ENCODE measurements at places on chromosomes 2 and 18.
A peak's percentile ranks its signal among the peaks of the same experiment; 100 is the strongest.

- DNase-seq = no peak
Measured at GRCh38 chr18:48249854-48250253, 159.3 kb downstream of the ZBTB7C start.

GRCh38 chr2:55309446-55309845 lies 40.4 kb upstream of the MTIF2 start:
- no peak for DNase-seq

DNA sequence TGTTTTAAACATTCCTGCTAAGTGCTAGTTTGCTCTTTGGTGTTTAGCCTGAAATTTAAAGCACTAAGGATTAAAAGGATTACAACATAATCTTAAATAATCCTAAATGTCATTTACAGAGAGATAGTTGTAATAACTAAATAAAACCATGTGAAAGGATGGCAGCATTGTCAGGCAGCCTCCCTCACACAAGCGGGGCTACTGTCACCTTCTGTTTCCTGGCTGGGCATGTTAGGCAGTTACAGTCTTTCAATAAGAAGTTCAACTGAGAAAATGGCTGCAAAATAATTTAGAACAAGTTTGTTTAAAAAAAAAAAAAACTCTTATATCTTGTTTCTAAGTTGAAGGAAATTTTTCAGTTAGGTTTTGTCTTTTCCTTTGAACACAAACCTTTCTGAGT lies 124.9 kb downstream of the ARHGAP15 start:
- DNase-seq = no peak

GRCh38 chr2:100756704-100757103 lies 63.2 kb upstream of the NPAS2 start:
- DNase-seq = no peak

DNA sequence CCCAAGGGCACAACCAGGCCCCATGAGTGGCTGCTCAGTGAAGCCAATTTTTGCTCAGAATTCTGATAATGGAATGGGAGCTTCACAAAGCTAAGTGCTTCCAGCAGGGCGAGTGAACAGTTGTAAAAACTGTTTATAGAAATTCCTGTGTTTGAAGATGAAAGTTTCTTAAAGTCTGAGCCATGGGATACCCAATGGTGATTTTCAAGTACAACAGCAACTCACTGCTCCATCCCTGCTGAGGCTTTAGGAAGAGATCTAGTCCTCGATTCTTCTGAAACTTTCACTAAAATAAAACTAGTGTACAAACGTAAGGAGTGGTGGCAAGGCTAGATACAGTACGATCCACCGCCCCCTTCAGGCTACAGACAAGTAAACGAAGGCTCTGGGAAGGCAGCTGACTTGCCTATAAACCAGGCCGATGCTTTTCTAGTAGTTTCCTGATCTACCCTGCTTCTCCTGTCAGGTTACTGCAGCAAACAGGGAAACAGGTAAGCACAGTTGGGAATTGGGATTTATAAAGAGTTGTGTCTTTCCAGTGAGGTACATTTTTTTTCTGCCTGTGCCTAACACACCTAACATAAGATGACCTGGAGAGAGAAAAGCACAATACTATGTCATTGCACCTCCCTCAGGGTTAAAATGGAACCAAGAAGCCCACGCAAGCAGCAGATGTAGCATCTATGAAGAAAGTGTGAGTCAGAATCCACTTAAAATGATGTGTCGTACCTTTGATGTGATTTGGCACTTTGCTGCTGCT lies 108.7 kb downstream of the UXS1 start:
- peak; percentile 59 for DNase-seq

- DNase-seq = no peak
Measured at GRCh38 chr18:67151366-67151765, 365.2 kb downstream of the DSEL start.

- peak; percentile 70 for DNase-seq
Measured at GRCh38 chr2:9422321-9423099, 818 bp downstream of the ITGB1BP1 start.

DNA sequence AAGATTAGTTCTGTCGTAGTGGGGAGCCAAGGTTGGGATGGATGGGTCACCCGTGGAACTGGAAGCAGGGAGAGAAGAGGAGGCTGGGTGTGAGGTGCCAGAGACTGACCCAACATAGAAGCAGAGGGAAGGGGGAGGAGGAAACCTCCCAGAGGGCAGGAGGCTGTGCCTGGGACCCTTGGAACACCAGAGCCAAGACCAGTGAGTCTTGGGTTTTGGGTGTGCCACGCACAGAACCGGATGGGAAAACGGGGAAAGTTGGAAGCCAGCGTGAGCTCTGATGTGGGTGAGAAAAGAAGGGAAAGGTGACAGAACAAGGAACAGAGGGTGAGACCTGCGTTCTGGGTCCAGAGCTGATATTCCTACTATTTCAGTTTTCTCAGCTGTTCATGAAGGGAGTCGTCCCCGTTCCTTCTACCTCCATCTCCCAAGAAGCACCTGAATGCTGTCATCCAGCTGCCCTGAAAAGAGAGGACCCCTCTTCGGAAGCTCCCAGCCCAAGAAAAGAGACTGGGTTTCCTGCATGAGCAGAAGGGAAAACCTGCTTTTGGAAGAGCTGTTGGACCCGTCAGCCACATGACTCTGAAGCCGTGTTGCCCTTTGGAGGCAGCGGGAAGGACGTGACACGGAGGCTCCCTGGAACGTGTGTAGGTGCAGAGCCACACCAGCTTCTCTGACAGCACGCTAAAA lies 250.1 kb downstream of the NDUFA10 start:
- DNase-seq = no peak

DNA sequence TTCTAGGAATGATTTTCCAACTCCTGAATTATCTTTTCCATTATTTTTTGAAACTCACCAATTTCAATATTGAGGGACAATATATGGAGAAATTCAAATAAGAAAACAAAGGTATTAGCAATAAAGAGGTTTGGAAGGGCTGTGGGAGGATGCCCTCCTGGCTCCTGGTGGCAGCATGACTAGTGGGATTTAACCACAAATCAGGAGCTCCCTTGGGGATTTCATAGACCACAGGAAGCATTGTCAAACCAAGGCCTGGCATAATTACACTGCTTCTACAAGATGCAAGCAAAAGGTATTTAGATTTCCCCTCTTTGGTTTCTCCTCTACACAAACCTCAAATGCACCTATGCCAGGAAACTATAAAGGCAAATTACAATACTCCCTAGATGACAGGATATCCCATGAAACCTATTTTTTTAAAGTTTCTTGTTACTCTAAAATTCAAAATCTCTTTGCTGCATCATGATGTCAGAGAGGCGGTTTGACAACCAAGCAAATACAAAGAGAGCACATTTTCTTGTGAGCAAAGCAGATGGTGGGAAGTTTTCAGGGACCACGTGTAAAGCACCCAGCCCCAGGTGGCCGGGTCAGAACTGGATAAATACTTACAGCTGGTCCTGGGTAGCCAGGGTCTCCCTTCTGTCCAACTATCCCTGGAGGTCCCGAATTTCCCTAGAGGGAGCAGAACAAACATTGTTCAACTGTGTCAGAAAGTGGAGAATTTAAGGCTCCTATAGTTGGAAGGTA lies 67.9 kb downstream of the COL6A3 start:
- DNase-seq = no peak

DNA sequence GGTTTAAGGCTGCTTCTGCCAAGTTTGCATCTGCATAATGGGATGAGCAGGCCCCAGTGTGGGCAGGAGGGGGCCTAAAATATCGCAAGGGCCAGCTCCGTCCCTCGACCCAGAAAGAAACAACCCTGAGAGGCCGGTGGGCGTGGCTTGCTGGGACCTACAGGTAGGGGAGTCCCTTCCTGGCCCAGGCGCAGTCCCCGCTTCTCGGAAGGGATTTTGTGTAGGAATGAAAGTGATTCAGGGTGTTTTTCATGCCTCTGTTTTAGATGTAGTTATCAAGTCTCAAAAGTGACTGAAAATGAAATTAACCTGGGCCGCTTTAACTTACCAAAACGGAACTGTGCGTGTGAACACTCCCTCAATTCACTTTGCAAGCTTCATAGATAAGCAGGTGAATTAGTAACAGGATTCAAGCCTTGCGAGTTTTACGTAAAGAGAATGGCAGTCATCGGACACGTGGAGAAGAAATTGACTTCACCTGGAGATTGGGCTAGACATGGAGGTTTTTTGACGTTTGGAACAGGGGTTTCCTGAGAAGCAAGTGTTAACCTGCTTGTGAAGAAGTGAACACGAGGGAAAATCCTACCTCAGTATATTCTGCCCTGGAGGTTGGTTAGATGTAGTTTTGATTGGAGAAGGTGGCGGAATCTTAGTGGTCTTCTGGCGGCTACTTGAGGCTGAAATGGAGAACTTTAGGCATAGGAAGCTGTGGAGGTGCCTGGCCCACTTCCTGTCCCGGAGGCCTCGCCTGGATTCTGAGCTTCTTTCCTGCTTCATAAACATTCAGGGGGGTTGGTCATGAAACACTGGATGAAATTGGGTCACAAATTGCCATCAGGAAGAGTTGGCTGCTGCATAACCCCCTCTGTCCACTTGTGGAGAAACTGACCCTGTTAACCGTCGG lies 1.7 kb downstream of the NCK2 start:
- peak; percentile 90 for DNase-seq

DNA sequence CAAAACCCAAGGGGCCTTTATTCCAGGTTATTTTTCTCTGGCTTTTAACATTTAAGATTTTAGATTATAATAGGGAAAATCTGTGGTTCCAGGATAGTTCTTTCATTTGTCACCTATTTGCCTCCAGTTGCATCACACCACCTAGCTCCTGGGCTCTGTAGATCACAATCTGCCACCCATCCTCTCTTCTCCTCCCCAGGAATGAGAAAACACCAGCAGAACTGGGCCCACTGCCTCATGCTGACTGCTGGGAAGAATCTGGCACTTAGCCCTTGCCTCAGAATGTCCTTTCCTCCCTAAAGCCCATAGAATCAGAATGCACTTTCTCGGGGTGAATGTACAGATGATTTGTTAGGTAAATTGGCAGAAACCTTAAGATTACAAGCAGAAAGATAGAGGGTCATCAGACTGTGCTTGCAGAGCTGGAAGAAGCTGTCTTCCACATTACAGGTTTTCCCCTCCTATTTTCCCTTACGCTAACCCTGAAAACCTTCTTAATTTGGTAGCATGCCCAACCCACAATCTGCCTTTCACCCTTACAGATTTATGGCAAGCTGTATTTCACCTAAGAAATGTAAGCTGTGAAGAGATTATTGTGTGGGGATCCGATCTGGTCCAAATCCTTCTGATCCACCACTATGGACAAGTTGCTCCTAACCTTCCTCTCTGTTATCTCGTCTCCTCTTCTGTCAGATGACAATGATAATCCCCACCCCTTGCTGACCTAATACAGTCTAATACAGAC lies 72.6 kb downstream of the LRRC30 start:
- no peak for DNase-seq

DNA sequence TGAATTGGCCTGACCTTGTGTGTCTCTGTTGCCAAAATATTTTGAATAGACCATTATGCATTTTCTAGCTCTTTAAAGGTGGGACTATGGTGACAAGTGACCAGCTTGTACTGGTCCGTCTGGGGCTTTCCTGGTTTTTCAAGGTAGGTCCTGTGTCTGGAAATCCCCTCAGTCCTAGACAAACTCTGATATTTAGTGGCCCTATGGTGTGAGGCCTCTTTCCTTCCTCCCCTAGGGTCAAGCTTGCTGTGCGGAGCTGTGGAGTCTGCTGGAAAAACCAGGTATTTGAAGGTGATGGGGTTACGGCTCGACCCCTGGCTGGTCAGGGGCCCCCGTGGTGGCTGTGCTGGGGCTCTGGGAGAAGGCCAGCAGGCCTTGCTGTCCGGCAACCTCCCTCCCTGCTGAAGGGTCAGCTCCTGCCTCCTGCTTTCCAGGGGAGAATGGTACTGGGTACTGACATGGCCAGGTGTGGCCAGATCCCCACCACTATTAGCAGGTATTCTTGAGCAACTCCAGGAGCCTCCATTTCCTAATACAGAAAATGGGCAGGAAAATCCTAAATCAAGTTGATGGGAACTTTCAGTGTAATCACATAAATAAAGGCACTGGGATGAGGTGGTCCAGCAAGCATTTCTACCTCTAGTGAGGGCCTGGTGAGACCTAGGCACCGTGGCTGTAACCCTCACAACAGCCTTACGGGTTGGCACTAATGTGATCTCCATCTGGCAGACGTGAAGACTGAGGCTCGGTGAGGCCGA lies 86.2 kb upstream of the HS6ST1 start:
- DNase-seq = no peak

- DNase-seq = no peak
Measured at GRCh38 chr18:4284528-4284927, 170.6 kb downstream of the DLGAP1 start.

DNA sequence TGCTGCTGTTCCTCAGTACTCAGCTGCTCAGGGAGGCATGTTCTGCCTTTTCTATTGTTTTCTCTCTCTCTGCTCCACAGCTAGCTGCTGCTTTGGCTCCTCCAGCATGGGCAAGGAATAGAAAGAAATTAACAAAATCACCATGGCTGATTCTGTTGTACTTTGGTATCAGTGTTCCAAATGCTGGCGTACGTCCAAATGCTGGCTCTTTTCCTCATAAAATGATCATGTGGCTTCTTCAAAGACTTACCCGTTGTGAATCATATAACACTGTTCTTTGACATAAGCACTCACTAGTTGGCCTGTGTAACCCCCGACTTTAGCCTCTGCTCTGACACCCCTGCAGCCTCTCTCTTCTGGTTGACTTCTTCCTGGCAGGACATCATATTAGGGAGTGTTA lies 547.6 kb downstream of the CPS1 start:
- DNase-seq = no peak

DNA sequence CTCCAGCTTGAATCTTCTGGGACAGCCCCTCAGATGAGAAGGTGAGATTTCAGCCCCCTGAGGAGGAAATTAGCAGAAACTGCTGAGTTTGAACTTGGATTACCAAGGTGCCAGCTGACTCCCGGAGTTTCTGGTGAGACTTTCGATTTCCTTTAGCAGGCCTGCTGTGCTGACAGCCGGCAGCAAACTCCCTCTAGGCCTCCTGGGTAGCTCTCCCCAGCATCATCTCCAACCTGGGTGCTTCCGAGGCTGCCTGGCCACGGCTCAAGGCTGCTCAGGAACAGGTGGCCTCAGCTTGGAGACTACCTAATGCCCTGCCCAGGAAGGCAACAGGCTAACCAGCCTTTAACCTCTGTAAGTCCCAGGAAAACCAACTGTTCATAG lies 16.5 kb downstream of the SDC1 start:
- DNase-seq = no peak

GRCh38 chr2:216796115-216796840 lies 63.6 kb downstream of the TNP1 start:
- no peak for DNase-seq

GRCh38 chr2:75640621-75641121 lies 5.9 kb upstream of the MRPL19 start:
- peak; percentile 43 for DNase-seq

DNA sequence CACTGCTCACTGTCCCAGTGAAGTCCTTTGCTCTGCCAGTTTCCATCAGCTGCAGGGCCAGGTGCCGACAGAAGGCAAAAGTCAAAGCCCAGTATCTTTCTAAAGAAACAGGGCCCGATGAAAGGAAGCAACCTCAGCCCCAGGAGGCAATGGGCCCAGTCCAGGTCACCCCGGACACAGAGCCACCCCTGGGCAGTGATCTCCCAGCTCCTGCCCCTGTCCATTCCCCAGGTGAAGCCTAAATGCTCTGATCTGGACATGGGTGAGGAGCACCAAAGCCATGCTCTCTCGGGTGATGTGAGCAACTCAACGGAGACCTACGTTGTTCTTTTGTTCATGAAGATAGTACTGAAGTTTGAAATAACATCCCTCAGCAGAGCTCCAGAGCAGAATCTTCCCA lies 61.6 kb downstream of the HDAC4 start:
- DNase-seq = no peak

- no peak for DNase-seq
Measured at GRCh38 chr2:71700658-71701397, 247.5 kb downstream of the DYSF start.
